NCI-H187 (cell line): ENCODE measurements at places on chromosomes 5 and 9.

DNA sequence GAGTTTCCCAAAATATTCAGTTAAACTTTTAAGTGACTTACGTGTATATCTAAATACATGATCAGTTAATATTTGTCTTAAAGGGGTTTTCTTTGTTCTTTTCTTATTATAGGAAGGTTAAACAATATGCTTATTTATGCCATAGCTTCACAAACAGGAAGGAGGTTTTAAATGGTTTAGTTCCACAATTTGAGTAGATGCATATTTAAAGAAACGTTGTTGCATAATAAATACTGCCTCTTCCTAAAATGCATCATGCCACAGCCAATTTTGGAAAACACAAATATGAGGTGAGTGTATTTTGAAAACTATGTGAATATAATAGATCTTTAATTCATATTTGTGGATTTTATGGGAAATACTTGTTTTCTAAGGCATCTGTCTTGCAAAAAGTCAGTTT lies 2.5 kb upstream of the ADRB2 start:
- DNase-seq, result no peak

GRCh38 chr9:100340224-100340623 lies 12.5 kb downstream of the TEX10 start:
- DNase-seq, result no peak

DNA sequence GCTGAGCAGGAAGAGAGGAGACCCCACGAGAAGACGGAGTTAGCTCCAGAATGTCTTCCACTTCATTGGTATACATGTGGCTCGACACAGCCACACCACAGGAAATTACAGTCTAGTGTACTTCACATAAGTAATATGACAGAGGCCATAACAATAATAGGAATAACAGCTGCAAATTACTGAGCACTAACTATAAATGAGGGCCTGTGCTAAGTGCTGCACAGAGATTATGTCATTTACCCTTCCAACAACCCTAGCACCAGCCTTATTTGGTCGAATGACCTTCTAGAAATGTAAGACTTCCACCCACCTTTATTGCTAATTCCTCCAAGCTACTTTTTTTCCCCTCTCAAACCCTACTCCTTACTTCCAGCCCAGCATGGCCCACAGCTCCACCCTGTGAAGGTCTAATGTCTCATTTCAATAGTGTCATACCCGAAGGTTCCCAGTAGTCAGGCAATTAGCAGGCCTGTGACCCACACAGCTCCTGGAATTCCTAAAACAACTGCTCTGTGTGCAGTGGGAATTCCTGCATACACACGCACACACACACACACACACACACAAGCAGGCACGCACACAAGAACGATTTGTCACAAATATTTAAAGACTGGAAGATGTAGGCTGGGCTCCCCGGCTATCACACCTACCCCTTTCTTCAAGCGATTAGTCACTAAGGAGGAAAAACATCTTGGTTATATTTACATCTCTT lies 134.5 kb downstream of the FRMD3 start:
- no peak for DNase-seq

GRCh38 chr5:91119217-91119616 lies 263.9 kb downstream of the ARRDC3 start:
- DNase-seq, result no peak

- no peak for DNase-seq
Measured at GRCh38 chr5:157719245-157719644, 12.0 kb upstream of the THG1L start.

- no peak for DNase-seq
Measured at GRCh38 chr5:149301744-149302380, 30.2 kb downstream of the AFAP1L1 start.

- no peak for DNase-seq
Measured at GRCh38 chr9:133154097-133154989, 9.4 kb downstream of the GBGT1 start.

DNA sequence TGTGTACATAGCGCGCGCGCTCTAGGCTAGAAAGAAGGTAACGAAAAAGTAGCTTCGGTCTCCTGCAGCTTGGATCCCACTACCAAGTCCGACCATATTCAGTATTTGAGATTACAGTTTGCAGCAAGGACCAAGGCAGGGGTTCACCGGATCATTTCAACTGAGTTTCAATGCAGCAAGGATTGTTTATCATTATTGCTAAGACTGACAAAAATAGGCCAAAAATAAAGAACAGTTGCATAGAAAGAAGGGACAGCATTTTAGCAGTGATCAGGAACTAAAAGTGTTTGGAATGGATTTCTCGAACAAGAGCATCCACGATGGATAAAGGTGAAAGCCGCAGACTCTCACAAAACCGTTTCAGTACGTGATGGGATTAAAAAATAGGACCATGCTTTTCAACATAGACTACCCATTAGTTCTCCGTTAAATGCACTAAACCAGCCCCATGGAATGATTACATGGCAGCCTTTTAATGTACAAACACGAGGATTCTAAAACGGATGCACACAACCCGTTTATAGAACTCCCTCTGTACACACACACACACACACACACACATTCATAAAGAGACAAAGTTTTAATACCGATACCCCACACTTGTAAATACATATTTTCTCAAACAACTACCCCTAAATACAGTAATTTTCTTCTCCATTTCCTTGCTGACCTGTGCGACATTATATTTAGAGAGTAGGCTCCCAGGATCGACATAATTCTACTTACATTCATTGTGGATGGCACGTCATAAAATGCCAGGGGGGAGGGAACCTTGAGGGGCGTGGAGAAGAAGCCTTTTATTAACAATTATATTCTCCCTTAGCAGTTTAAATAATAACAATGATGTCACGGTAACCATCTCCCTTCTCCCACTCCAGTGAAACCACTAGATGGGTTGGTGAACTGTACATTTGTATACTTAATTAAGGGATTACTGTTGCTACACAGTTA lies 197.1 kb downstream of the MEF2C start:
- no peak for DNase-seq

DNA sequence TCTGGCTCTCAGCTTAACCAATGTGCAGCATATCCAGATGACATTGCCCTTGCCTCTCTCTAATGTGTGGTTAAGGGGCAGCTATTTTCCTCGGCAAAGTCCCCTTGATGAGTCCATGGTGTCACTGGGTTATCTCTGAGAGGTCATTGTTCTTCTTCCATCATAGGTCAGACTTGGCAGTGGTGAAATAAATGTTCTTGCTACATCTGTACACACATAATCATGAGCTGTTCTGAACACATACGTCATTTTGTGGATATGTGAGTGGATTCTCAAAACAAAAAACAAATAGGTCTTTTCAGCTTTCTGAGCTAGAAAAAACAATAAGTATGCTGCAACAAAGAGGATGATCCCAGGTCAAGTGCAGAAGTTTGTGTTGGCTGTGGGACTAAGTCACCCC lies 134.7 kb upstream of the PTPN3 start:
- no peak for DNase-seq

- DNase-seq, result no peak
Measured at GRCh38 chr5:149400304-149400703, 21.2 kb upstream of the IL17B start.

DNA sequence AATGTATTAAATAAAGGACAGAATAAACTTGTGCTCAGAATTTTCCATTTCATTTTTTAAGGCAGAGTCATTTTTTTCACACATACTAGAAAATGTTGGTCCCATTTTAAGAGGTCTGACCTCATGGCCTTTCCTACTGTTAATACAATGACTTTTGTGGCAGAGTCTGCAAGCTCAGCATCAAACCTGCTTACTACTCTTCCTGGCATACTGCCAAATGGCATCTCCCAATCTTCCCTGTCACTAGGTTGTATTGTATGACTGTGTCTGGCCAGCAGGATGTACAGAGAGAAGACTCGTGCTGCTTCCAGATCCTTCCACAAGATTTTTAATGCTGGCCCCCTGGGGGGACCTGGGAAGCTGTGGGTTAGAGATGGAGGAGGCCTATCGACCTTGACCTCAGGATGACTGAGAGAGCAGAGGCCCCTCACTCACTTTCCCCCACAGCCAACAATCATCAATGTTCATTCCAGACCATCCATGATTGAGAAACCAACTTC lies 64.7 kb downstream of the BARX1 start:
- no peak for DNase-seq

- DNase-seq, result no peak
Measured at GRCh38 chr9:127598839-127599549, 13.1 kb upstream of the STXBP1 start.

GRCh38 chr5:165232509-165233028 lies 1727.2 kb downstream of the MAT2B start:
- DNase-seq, result no peak

DNA sequence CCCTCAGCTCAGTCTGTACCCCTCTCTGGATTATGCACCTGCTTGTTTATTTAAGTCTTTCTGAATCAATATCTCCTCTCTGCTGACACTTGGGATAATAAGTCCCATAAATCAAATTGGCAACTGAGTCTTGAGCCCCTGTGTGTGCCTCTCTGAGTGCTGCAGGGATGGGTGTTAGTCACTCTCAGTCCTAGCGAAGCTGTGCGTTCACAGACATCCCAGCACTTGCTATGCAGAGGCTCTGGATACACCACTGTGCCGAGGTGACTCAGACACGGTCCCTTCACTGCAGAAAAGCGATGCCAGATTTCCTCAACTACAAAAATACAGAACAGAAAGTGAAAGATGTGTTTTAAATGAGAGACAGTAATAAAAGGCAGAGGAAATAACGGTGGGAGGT lies 4.1 kb upstream of the KCNMB1 start:
- DNase-seq, result no peak

- no peak for DNase-seq
Measured at GRCh38 chr9:133151041-133151440, 12.7 kb downstream of the GBGT1 start.

DNA sequence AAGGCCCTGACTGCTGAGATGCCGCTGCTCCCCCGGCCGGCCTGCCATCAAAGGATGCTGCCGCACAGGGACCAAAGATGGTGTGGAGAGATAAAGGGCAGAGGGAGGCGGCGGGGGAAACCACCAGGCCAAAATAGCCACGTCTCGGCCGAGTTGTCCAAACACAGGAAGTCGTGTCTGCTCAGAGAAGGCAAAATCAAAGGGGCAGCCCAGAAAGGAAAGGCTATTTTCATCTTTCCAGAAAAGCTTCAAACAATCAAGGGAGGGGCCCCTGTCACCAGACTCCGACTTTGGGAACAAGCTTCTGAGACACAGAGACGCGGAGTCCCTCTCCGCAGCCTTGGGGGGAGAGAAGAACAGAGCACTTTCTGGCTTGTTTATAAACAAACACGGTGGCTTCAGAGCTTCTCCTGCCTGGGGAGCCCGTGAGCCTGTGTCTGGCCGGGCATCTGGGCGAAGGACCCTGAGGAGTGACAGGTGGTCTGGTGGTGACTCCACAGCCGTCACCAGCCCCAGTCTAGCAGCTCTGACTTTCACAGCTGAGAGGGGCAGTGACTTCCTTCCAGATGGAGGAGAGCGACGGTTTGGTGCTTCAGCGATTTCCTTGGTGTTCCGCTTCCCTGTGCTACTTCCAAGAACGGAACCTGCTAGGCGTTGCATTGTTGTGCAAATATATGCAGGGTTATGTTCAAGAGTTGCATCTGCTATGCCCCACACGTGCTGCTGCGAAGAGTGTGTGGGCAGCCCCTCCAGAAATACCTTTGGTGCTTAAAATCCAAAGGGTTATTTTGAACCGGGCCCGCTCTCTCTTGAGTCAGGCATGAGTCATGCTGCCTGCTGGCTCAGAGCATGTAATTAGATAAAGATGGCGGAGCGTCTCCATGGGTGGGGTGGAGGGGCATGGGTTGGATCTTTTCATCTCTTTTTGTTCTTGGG lies 24.0 kb downstream of the ADAMTSL2 start:
- no peak for DNase-seq

DNA sequence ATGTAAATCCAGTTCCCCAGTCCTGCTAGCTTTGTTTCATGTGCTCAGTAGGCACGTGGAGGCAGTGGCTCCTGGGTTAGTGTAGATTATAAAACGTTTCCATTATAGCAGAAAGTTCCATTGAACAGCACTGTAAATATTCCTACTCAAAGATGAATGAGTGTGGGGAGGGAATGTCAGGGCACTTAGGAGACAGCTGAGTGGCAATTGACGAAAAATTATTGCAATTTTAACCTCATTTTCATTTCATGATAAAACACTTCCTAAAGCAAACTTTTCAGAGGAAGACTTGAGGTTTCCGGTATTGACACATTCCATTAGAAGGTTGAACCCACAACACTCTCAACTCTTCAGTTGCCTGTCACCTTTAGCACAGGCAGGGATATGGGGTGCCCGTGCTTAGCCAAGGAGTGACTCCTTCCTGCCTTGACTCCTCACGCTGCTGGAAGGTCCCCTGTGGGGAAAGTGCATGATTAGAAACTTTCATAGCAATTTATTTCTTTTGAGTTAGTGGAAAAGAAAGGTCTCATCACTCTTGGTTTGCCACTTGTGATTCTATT lies 41.2 kb downstream of the SLC46A2 start:
- no peak for DNase-seq

GRCh38 chr5:36882250-36882649 lies 5.7 kb downstream of the NIPBL start:
- no peak for DNase-seq

DNA sequence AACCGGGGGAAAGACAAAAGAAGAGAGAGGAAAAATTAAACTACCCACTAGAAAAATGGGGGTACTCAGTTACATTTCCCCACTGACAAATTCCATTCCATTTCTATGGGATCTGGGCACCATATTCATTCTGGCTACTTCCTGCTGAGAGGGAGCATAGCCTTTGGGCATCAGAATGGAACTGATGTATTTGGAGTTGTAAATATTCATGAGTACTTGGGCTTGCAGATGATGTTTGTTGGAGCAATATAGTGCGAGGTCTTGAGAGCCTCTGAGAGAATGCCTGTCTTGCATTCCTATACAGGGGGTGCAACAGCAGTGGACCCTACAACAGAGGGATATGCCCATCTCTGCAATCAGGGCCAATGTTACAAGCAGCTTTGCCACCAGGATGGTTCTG lies 16.7 kb downstream of the GMCL2 start:
- DNase-seq, result no peak

GRCh38 chr5:5266297-5266696 lies 126.2 kb downstream of the ADAMTS16 start:
- no peak for DNase-seq

GRCh38 chr5:76978869-76979268 lies 26.0 kb downstream of the CRHBP start:
- no peak for DNase-seq

DNA sequence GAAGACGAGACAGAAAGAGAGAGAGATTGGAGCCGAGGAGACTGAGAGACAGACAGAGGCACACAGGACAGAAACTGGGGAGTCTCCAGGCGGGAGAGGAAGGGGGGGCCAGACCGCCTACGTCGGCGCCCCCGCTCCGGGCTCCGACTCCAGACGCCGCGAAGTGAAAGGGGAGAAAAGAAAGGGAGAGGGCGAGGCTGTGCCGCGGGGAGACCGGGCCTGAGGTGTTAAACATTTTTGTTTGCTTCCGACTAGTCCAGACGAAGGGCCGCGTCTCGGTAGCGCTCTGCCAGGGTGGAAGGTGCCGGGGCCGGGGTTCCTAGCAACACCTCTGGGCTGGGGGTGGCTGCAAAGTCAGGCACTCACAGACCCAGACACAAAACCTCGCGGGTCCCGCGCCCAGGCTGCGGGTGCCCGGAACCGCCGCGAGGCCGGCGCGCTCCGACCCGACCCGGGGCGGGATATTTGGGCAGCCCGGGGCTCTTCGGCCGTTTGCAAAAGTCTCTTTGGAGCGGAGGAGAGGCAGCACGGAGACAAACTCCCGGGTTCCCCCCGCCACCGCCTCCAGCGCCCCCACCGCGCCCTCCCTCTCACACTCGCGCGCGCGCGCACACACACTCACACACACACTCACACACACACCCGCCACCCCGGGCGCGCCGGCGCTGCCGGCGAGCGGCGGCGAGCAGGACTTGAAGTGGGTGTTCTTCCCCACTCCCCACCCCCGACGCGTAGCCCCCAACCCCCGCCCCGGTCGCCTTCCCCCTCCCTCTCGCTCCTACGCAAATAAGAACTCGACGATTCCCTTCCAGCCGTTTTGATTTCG lies 626 bp upstream of the FST start:
- DNase-seq, result no peak

- no peak for DNase-seq
Measured at GRCh38 chr5:53291528-53291927, 182.0 kb upstream of the MOCS2 start.
